ENCODE measurements at places on chromosomes 16 and 17.
A peak's percentile ranks its signal among the peaks of the same experiment; 100 is the strongest.

- no peak for DNase-seq
Measured at GRCh38 chr17:38857271-38857670, 3.8 kb upstream of the RPL23 start.

- DNase-seq: no peak
Measured at GRCh38 chr17:31880311-31880710, 21.2 kb downstream of the UTP6 start.

- DNase-seq: no peak
Measured at GRCh38 chr17:27106347-27106981, 187.4 kb upstream of the WSB1 start.

GRCh38 chr16:52070341-52071057 lies 476.4 kb downstream of the TOX3 start:
- DNase-seq: no peak

DNA sequence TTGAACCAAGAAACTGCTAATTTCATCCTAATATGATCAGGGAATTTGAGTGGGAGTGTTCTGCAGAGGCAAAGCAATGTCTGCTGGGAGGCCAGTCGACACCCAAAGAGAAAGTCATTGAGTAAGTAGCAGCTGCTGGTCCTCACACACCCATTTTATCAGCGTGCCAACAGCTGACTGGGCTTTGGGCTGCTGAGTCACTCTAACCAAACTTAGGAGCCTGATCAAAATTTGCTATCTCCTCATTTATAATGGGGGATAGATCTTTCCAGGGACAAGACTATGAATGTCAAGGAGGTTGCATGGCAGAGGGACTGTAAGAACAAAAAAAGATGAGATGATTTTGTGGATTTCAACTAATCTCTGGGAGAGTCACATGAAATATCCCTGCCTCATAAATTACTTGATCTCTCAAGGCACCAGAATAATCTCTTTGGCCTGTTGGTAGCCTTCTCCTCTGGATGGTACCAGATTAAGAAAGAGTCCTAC lies 32.9 kb downstream of the CPSF4L start:
- peak; percentile 94 for DNase-seq

GRCh38 chr17:81124377-81124776 lies 40.9 kb upstream of the PVALEF start:
- DNase-seq: no peak

Data from hematopoietic multipotent progenitor cell treated with erythropoietin and hydrocortisone succinate and interleukin-3 and kit ligand, for 17 days (in vitro differentiated cells).